Right ventricle myocardium inferior (tissue), 1 donor: ENCODE measurements at places on chromosomes 16 and 17.

DNA sequence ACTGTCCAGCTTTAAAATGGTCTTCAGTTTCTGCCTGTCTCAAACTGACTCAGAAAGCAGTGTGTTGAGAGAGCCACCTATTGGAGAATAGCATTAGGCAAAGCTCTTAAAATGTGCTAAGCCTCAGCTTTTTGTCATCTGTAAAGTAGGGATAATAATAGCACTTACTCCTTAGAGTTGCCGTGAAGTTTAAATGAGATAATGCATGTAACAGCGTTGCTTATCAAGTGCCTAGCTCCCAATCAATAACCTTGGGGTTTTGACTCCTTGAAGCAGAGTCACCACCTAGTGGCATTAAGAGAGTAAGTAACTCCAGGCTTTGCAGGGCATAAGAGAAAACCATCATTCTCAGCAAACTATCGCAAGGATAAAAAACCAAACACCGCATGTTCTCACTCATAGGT lies 163.3 kb downstream of the HS3ST2 start:
- no peak for DNase-seq

- no peak for DNase-seq
Measured at GRCh38 chr17:41494524-41494923, 4.8 kb upstream of the KRT36 start.

GRCh38 chr17:16952401-16952800 lies 19.5 kb downstream of the TNFRSF13B start:
- no peak for DNase-seq

- DNase-seq = no peak
Measured at GRCh38 chr17:29096094-29096493, 53.2 kb downstream of the PIPOX start.

DNA sequence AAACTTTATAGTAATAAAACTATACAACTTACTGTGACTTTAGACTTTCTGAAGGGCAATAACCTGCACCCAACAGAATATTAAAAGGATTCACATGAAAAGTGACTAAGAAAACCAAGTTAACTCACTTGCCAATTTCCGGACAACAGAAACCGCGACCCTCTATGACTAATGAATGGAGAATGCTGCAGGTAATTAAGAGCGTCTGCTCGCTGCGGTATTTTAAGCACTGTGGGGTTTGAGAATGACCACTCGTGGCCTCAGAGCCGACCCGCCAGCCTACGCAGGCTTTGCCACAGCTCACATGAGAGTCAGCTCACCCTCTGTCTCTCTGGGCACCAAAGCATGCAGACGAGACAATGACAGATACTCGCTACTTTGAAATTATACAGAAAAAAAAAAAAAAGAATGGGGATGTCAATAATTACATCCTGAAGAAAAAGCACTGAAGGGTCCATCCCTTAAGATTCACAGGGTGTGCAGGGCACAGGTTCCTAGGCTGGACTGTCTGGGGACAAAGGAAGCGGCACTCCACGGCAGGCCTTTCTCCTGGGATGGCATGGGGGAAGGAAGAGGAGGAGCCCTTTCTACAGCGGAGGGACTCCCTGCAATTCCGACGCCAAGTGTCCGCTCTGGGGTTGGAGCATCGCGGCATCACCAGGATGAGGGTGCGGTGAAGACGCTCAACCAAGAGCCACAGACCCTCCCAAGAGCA lies 35.0 kb downstream of the ZCCHC14 start:
- DNase-seq = no peak

- DNase-seq = no peak
Measured at GRCh38 chr16:52740766-52741165, 193.8 kb upstream of the TOX3 start.

DNA sequence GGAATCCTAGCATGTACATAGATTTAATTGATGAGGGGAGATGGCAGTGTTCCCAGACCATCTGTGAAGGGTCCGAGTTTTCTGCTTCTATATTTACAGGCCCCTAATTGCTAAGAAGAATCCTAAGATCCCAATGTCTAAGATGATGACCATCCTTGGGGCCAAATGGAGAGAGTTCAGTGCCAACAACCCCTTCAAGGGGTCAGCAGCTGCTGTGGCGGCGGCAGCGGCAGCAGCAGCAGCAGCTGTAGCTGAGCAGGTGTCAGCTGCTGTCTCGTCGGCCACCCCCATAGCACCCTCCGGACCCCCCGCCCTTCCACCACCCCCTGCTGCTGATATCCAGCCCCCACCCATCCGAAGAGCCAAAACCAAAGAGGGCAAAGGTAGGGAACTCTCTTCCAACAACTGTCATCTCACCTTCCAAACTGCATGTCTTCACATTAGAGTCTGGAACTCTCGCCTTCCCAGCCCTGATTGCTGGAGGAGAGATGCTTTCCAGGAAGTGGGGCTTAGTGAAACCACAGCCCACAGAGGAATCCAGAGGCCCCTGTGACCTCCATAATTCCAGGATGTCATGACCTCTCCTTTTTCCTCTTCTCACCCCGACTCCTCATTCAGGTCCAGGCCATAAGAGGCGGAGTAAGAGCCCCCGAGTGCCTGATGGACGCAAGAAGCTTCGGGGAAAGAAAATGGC lies 4.7 kb downstream of the CHD3 start:
- no peak for DNase-seq

DNA sequence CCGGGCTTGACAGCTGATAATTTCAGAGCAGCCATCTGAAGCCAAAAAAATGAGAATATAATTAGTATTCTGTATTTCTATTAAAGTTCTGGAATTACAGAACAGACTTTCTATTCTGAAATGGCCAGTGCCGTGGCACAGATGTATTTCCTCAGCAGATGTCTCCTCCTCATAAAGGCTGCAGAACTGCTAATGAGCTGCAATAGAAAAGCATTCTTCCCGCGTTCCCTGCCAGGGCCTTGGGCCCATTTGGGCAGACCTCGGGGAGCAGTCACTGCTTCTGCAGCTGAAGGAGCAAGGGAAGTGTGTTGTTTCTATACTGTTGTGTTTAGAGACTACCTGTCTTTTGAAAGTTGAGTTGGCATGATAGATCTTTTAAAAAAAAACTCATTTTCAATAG lies 152.6 kb upstream of the CACNG5 start:
- no peak for DNase-seq

- DNase-seq = no peak
Measured at GRCh38 chr17:74872313-74873036, at the start of gene FDXR. Gene FDXR (minus strand): TSS chr17:74872994. CDS start chr17:74872944, 50 bp downstream.

DNA sequence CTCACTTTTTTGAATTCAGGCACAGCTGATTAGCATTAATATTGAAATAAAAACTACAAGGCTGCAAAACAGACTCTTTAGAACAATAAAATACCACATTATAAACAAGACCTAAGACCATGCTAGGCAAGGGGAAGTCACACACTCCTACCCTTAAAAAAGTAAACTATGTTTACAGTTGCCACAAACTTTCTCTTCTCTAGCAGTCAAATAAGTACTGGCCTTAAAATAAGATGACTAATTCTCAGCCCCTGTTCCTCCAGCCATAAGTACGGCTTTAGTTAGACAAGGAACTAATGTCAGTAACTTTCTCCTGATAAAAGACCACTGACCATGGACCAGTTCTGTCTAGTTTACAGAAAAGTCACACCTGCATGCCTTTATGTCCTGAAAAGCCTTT lies 19.5 kb upstream of the CPHXL start:
- DNase-seq = no peak

DNA sequence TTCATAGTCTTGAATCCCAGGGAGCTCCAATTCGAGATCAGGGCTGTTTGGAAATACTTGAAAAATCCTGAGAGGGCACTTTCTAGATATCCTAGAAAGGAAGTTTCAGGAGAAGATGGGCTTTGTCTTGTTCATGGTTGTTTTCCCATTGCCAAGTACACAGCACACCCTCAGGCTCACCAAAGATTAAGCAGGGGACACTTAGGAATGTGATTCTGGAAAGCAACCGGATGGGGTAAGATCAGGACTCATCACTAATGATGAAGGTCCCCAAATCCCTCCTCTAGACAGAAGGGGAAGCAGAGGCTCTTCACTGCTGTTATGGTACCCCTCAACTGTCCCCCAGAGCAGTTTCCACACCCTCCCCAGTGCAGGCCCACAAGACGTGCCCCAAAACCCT lies 40.7 kb downstream of the VAC14 start:
- no peak for DNase-seq
